Activated CD4-positive, alpha-beta T cell treated with anti-CD3 and anti-CD28 coated beads for 48 hours (primary cell): ENCODE measurements at places on chromosomes 11 and 22.

DNA sequence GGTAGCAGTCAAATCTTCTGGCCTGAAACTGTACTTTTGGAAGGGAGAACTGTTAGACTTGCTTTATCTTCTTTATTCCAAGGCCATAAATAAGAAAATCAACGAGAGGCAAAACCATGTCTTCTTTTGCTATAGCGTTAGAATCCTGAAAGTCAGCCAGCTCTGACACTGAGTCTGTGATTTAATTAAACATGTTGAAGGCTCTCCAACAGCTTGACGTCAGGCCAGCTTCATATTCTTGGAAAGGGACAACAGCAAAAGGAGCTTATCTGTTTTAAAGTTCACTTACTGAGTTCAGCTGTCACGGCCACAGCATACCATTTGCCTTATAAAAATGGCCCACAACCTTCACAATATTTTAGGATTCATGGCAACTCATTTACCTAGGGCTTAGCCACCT, 131.0 kb upstream of the LDLRAD3 start:
- no peak for DNase-seq

- no peak for DNase-seq
Observed at GRCh38 chr11:60910711-60911380, 3.1 kb upstream of the TMEM109 start.

GRCh38 chr11:68327586-68328370, 15.4 kb downstream of the LRP5 start:
- DNase-seq, result no peak

DNA sequence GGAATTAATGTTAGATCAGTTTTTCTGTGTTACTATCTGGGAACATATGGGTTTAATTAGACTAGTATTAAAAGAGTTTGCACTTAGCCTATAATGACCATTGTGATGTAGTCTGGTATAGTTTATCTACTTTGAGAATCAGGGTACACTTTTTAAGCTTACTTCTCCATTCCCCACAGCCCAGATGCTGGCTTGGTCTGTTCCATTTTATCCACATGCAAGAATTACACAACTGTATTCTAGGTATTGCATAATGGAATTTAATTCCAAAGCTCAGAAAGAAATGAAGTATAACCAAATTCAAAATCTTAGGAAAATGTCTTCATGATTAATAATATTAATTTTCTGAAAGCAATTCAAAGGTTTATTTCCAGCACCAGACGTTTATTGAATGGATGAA, 122.2 kb upstream of the PDGFD start:
- no peak for DNase-seq

GRCh38 chr11:61532134-61533038, 23.8 kb downstream of the LRRC10B start:
- DNase-seq, result peak; percentile 66

DNA sequence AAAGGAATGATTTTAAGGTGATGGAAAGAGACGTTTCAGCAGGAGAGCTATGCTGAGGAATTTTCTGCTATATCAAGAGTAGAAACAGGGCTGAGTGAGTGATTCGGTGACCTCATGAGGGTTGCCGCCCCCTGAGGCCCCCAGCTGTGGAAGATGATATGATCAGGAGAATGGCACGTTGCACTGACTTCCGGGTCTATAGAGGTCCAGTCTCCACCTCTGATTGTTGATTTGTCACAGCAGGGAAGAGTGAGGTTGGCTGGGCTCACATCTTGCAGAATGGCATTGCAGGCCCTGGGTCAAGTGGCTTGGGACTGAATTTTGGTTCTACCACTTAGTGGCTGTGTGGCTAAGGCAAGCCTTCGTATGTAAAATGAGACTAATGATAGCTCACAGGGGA, 205.1 kb downstream of the SNX19 start:
- no peak for DNase-seq

- no peak for DNase-seq
Observed at GRCh38 chr11:132605825-132606570, 926.3 kb downstream of the OPCML start.

- DNase-seq, result no peak
Observed at GRCh38 chr11:130599073-130599654, 150.7 kb downstream of the ADAMTS15 start.

DNA sequence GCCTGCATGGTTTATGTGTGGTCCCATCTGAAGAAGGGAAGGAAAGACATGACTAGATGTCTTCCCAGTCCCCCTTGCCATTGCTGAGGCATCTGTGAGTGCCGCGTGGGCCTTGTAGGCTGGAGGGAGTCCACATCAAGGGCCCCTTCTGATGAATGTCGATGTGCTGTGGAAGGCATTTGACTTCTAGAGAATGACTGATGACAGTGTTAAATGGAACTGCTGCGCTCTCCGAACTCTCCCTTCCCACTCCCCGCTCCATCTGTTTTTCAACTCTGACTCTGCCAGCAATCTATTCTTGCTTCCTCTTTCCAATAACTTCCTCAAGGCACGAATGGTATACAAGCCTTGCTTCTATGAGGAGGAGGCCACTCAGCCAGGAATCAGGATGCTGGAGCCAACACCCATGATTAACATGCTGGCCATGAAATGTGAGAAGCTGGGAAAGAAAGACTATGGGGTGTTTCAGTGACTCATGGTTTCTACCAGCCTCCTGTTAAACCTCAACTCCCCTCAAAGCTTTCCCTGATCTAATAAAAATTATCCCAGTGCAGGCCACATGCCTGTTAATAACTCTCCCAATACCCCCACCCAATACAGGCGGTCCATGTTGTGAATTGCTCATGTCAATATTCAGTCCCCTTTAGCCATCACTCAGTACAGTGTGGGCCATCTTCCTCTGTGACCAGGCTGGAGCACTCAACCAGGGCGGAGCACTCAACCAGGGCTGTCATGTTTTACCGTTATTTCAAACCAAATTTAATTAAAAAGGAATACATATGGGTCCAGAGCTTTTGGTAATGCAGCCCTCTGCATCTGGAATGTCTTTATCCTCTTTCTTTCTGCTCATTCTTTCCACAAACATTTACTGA, 46.4 kb upstream of the TBCEL start:
- DNase-seq, result no peak

- DNase-seq, result no peak
Observed at GRCh38 chr22:19285831-19286230, 5.7 kb downstream of the CLTCL1 start.

DNA sequence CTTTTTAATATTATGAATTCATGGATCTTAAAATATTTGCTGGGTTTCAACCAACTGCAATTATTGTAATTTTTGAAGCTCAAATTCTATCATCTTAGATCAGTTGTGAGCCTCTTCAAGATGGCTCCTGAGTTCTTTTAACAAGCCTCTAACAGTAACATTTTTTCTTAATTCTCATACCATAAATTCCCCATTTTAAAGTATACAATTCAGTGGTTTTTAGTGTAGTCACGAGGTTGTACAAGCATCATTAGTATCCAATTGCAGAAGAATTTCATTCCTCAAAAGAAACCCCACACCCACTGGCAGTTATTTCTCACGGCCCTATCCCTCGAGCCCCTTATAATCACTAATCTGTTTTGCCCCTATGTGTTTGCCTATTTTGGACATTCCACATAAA, 270.8 kb downstream of the SBF2 start:
- DNase-seq, result no peak

DNA sequence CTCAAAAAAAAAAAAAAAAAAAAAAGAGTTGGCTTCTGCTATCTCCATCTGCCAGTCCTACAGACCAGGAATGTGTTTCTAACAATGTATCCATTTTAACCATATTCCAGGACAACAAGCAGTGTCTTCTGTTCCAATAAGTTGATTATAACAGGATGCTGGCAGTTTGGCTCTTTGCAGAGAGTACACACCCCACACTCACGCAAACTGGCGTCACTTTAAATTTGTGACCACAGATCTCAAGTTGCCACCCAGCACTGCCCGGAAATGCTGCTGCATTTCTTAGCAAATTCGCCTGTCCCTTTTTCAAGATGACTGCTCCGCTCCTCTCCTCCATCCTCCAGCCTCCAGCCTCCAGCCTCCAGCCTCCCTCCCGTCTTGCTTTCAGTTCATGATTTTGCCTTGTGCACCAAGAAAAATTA, 44.3 kb downstream of the SCGB1A1 start:
- no peak for DNase-seq

GRCh38 chr11:1237851-1238250, 15.0 kb downstream of the MUC5B start:
- DNase-seq, result no peak

GRCh38 chr11:62122076-62122475, 1.7 kb upstream of the INCENP start:
- DNase-seq, result no peak

DNA sequence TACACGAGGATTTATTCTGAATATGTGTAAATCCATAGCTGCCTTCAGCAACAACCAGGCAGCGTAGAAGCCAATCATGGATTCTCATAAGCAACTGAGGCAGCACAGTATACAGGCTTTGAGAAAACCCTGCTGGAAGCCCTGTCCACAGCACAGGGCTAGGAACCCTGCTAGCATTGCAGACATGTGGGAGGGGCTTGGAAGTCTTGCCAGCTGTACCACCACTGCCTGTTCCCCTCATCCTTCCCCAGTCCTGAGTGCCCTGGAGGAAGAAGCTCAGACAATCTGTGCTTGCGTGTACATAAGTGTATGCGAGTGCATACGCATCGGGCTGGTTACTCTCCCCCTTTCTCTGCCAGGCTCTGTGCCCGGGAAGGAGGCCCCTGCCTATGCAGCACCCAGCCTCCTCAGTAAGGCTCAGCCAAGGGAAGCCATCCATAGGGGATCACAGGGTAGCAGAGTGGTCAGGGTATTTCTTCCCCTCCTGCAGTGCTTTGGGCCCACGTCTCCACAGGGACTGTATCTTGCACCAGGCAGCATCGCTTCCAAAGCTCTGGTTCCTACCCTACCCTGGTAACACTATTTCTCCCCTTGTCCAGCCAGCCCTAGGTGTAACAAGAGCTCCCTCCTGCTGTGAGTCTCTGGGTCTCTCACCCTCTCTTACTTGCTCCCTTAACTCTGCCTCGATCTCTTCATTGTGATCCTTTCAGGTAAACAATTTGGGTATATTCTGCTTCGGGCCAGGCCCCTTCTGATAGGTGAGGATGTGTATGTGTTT, 90.5 kb downstream of the GALNT18 start:
- DNase-seq, result no peak

- peak; percentile 82 for DNase-seq
Observed at GRCh38 chr11:119361056-119361787, 14.7 kb upstream of the MFRP start.

- DNase-seq, result no peak
Observed at GRCh38 chr22:36256478-36256877, 3.5 kb downstream of the APOL1 start.

GRCh38 chr11:34613552-34614056, 7.3 kb upstream of the EHF start:
- DNase-seq, result no peak

DNA sequence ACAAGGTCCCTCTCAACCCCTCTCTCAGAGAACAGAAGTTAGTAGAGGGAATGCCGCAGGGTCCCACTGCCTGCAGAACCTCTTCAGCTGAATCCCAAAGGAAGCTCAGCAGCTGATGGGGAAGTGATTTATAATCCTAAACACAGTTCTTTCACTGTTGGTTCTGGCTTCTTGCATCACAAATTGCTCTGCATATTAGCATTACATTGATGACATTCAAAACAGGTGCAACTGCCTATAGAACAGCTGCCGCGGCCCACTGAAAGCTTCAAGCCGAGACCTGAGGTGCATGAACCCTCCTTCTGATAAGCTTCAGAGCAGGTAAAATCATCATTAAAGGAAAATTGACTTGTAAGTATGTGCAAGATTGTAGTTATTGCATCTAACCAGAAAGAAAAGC, 75.2 kb upstream of the KIRREL3 start:
- no peak for DNase-seq

DNA sequence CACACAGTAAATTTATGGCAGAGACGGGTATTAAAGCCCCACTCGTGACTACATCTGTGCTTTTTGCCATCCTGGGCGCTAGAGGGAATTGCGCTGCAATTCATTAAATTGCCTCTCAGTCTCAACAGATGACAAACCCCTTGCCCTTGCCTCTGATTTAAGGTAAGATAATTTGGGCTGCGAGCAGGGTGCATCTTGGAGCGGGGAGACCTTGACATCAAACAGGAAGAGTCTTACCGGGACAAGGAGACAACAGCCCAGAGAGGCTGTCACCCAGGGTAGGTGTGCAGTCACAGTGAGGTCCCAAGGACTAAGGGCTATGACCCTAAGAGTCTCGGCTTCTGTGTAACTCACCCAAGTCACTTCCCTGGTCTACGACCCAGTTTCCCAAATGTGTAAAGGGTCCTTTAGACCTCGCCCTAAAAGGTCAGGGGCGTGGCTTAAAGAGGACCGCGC, 449 bp upstream of the TOM1 start:
- no peak for DNase-seq

GRCh38 chr11:31818425-31818755, 7.3 kb upstream of the PAX6 start:
- no peak for DNase-seq

GRCh38 chr22:39452740-39453040, 4.1 kb upstream of the MGAT3 start:
- no peak for DNase-seq
